ENCODE measurements at places on chromosomes 16 and 17. TPM values are rescaled to one million over a fixed set of nuclear protein-coding genes. Genes with fewer than 3 reads are reported as not detected.

- H3K27ac ChIP-seq = no peak overlapping the region
- H3K27me3 ChIP-seq = no peaks in the 10 kb centered on the region
- no peaks in the 10 kb centered on the region for H3K36me3 ChIP-seq
- no peak for DNase-seq
Observed at GRCh38 chr17:16927641-16928321, 44.1 kb downstream of the TNFRSF13B start.

KCNJ2 gene
- total RNA-seq = not detected

CCDC47 gene
- 80.5 TPM for total RNA-seq

QRICH2 gene
- 3.0 TPM for total RNA-seq

NKD1 gene
- total RNA-seq = 0.20 TPM
